ENCODE measurements at places on chromosomes 12 and 14.

GRCh38 chr14:30884901-30885300, 10.5 kb downstream of the COCH start:
- DNase-seq: no peak

DNA sequence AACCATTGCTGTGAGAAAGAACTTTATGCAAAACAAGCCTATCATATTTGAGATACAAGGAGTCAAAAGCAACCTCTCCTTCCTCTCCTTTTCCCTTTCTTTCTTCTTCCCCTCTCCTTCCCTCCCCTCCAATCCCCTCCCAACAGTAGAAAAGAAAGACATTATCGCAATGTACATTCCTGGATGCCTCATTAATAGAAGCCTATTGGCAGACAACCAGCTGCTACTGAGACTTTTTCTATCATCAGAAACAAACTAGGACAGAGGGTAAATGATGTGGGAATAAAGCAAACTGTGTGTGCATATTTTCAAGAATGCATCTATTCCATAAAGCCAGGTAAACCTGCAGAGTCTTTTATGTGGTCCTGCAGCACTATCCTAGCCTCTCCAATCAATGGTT, 237.2 kb downstream of the ITPR2 start:
- no peak for DNase-seq

- no peak for DNase-seq
Measured at GRCh38 chr14:57957441-57957840, 91.5 kb upstream of the SLC35F4 start.

DNA sequence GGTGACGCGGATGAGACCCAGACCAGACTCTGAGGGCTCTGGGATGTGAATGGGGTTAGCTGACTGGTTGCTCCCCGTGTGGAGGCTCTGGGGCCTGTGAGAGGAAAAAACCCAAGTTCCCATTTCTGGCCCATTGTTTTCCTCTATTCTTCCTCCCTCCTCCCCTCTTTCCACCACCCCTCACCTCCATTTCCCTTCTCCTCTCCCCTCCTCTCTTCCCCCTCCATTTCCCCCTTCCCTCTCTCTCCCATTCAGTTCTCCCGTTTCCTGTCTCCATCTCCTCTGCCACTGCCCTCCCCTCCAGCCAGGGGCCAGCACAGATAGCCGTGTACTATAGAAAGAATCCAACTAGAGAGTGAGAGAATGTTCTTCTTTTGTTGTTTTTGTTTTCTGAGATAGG, 12.6 kb upstream of the PRPH start:
- no peak for DNase-seq

GRCh38 chr12:16076970-16077522, 165.9 kb downstream of the DERA start:
- no peak for DNase-seq

DNA sequence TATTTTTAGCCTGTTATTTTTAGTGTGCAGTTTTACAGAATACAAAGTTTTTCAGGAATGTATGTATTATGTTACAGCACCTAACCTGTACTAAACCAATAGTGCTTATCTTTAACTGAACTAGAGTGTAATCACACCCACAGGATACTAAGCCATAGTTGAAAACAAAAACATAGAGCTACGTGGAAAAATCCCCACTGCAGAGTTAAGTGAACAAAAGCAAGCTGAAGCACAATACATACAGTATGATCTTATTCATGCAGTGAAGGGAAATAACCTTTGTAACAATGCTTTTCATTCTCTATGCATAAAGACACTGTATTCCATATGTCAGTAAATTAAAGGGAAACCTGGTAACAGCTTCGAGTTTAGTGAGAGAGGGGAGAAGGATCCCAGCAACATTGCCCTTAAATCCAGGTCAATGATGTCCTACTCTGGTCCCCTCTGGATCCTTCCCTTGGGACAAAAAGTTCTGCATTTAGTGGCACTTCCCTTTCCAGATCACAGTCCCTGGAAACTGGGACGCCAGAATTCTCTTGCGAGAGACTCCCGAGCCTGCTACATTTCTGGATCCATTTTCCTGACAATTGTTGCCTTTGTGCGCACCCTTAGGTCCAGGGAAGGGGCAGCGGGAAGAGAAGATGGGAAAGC, 121.3 kb upstream of the CCND2 start:
- no peak for DNase-seq

GRCh38 chr14:59707778-59708561, 131.4 kb upstream of the CCDC175 start:
- no peak for DNase-seq

DNA sequence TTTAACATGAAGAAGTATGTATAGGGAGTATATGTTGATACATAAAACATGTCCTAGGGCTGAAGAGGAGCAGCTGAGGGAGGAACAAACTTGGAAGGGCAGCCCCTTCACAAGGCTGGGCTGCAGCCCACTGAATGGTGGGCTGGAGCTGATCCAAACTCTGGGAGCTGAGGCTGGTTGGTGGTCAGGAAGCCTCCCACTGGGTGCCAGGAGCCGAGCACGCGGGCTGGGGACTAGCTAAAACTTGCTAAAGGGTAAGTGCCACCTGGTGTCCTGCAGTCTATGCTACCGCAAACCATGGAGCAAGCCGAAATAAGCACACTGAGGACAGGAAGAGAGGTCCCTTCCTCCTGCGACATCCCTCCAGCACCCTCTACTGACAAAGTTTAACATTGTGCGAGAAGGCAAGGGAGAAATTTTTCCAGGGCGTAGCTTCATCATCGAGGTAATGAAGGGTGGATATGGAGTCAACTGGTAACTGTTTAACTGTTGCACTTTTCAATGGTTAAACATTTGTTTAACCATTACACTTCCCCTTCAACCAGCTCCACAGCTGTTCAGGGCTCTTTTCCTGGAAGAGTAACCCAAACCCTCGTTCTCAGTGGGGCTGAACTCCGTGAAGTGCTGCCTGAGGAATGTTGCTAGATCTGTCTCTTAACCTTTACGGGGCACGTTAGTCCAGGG, 42.2 kb downstream of the EGLN3 start:
- DNase-seq: no peak

GRCh38 chr12:114924946-114925475, 241.0 kb upstream of the TBX3 start:
- no peak for DNase-seq

DNA sequence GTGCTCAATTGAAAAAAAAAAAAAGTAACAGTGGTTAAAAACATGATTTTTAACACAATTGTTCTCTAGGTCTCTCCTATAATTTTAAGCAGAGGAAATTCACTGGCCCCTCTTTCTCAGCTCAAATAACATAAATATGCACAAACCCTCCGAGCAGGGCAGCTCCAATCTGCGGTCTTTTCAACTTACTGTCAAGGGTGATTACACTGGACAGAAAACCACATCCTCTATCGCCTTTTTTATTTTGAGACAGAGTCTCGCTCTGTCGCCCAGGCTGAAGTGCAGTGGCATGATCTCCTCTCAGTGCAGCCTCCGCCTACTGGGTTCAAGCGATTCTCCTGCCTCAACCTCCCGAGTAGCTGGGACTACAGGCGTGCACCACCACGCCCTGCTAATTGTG, 16.5 kb upstream of the GABARAPL1 start:
- DNase-seq: no peak

DNA sequence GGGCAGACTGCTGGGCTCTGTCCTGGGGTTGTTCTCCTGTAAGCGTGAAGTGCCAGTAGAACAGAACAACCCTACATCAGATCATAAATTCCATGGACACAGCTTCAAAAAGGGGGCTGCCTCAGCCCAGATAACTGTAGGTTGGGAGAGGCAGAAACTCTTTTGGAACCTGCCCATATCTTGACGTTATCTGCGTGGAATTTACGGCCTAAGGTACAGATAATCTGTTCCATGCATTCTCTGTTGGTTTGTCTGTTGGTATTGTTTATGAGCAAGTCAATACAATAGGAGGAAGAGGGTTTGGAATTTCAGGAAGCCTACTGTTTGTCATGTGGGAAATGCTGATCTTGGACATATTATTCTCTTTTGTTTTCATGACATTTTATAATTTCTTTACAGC, 36.7 kb downstream of the SLC25A47 start:
- DNase-seq: no peak

DNA sequence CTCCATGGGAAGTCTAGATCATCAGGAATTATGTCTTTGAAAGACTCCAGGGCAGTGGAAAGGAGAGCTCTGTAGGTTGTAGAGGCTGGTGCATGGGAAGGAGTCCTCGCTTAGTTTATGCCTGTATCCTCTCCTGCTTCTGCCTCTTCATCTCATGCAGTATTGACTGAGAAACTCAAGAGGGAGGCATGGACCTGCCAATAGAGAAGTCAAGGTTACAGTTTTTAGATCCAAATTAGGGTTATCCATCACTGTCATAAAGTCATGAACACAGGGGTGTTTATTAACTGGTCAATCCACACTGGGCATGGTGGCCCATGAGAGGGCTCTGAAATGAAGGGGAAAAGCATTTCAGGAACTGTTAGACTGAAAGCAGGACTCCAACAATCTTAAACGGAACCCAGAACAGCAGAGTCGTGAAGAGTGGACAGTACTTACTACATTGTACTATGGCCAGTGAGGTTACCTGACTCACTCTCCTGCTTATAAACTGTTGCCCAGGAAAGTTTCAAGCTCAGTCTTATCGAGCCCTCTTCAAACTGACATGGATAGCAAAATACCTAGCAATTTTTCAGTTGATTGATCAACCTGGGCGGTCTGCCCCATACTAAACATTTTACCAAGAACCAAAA, 30.1 kb upstream of the DHRS7 start:
- DNase-seq: no peak

DNA sequence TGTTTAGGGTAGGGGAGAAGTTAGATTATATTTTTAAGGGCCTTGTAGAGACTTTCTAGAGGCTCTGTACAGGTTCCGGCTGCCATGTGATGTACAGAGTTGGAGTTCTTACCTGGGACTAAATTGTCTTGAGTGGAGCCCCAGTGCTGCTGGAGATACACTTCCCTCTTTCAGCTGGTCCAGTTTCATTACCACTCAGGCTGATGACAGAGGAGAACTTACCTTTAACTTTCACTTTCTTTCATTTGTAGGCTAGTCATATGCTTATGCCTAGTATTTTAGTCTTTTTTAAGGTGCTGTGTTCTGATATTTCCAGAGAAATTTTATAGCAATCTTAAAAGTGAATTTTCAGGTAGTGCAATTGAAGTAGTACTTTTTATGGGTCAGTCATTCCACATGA, 117.3 kb downstream of the ERC1 start:
- DNase-seq: no peak

DNA sequence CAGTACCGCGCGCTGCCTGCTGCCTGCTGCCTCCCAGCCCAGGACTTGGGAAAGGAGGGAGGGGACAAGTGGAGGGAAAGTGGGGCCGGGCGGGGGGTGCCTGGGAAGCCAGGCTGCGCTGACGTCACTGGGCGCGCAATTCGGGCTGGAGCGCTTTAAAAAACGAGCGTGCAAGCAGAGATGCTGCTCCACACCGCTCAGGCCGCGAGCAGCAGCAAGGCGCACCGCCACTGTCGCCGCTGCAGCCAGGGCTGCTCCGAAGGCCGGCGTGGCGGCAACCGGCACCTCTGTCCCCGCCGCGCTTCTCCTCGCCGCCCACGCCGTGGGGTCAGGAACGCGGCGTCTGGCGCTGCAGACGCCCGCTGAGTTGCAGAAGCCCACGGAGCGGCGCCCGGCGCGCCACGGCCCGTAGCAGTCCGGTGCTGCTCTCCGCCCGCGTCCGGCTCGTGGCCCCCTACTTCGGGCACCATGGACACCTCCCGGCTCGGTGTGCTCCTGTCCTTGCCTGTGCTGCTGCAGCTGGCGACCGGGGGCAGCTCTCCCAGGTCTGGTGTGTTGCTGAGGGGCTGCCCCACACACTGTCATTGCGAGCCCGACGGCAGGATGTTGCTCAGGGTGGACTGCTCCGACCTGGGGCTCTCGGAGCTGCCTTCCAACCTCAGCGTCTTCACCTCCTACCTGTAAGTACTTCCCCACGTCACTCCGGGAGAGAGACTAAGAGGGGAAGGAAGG, at the start of gene LGR5:
Gene LGR5, plus strand, starts transcription at position 186 of the 732 bp plus-strand sequence. Its CDS starts 283 bp downstream, at position 469.
- DNase-seq: peak; percentile 47

DNA sequence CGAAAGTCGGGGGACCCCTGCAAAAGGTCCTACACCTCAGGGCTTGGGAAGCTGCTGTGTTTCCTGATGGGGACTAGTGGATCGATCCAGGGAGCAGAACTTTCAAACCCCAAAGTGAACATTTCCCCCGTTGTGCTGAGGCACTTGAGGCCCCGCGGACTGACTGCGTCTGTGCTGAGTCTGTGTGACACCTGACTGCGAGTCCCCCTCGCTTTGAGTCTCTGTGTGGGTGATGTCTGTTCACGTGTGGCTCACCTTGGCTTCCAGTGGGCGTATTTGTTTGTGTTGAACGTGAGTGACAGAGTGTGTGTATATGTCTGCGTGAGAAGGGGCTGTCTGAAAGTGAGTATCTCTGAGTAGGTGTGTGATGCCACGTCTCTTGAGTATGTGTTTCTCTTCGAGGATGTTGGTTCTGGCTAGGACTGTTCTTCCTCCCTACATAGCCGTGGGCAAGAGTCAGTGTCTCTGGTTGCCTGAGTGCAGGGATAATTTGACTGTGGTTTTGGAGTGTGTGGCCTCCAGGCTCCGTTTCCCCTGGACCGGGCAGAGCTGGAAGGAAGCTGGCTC, 1.3 kb downstream of the TEAD4 start:
- no peak for DNase-seq

DNA sequence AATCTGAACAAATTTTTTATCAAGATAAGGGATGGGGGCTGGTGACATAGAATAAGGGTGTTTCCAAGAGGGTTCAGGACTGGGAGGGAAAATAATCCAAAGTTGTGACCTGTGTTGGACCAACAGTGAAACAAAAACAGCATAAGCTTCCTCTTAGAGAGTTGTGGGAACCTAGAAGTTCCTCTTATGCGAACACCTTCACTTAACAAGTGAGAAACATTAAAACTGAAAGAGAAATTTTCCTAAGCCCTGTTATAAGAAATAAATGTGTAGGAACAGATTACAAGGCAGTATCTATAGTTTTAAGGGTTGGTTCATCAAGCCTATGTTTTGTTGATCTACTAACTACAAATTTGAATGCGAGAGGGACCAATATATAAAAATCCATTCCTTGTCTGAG, 58.4 kb downstream of the LLPH start:
- no peak for DNase-seq

DNA sequence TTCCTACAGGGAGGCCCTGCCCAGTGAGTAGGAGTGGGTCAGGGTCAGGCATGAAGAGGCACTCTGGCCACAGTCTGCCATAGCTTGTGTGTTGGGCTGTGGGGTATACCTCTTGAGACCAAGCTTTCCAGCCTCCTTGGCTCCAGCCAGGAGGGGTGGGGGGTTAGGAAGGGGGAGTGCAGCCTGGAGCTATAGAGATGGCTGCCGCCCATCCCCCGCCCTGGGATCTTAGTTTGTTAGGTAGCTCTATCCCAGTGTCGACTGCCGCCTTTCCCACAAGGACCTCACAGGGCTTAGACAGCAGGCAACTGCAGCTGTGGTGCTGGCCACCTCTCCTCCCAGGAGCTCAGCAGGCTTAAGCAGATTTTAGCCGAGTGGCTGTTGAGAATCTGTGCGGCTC, 216.4 kb downstream of the PLCZ1 start:
- no peak for DNase-seq
